Esophagus muscularis mucosa (tissue), 4 donors: ENCODE measurements at places on chromosomes 3 and 15.

GRCh38 chr3:101155825-101156224 lies 162.6 kb upstream of the ABI3BP start:
- no peak overlapping the region for H3K4me3 ChIP-seq
- H3K27me3 ChIP-seq, result no peaks in the 10 kb centered on the region
- no peak overlapping the region for H3K27ac ChIP-seq
- H3K36me3 ChIP-seq, result no peaks in the 10 kb centered on the region
- H3K4me1 ChIP-seq, result peaks cover 17% of the 10 kb centered on the region
- no peak for DNase-seq

GRCh38 chr3:71521940-71522876 lies 61.3 kb downstream of the FOXP1 start:
- no peak for DNase-seq
- H3K27me3 ChIP-seq, result no peaks in the 10 kb centered on the region
- H3K27ac ChIP-seq, result no peak overlapping the region
- no peaks in the 10 kb centered on the region for H3K4me1 ChIP-seq
- no peak overlapping the region for H3K4me3 ChIP-seq

DNA sequence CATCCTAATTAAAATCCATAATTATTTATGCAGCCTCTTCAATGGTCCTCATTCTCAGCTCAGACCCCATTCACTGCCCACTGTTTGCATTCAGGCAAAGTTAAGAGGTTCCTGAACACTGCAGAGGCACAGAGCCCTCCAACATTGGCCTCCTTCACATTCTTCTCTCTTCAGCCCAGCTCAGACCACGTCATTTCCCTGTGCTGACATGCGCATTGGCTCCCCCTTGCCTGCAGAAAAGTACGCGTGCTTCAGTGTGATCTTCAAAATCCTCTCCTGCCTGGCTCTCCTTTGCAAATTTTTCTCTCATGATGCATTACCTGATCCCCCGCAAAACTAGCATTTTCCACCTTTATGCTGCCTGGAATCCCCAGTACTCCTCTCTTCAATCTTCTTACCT lies 552.3 kb downstream of the NTRK3 start:
- DNase-seq, result peak; percentile 19
- no peak overlapping the region for H3K4me3 ChIP-seq
- no peaks in the 10 kb centered on the region for H3K27me3 ChIP-seq
- H3K27ac ChIP-seq, result no peak overlapping the region
- no peaks in the 10 kb centered on the region for H3K36me3 ChIP-seq
- H3K4me1 ChIP-seq, result no peaks in the 10 kb centered on the region

DNA sequence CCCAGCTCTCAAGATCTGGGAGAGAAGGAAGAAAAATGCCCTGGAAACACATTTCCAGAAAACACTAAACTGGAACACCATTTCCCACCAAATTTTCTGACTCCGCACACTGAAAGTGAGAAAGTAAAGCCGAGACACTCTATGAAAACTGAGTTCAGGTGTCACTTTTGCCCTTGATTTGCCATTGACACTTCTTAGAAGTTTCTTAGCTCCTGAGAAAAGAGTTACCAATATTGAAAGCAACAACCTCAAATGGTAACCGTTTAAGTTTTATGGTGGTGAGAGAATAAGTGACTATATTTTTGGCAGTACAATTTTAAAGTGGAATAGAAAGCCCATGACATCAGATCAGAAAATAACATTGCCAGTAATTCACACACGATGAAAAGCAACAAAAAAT lies 39.0 kb downstream of the CD86 start:
- H3K27ac ChIP-seq, result no peak overlapping the region
- H3K27me3 ChIP-seq, result no peaks in the 10 kb centered on the region
- no peak overlapping the region for H3K4me3 ChIP-seq
- DNase-seq, result no peak
- H3K36me3 ChIP-seq, result no peaks in the 10 kb centered on the region
- H3K4me1 ChIP-seq, result no peaks in the 10 kb centered on the region

DNA sequence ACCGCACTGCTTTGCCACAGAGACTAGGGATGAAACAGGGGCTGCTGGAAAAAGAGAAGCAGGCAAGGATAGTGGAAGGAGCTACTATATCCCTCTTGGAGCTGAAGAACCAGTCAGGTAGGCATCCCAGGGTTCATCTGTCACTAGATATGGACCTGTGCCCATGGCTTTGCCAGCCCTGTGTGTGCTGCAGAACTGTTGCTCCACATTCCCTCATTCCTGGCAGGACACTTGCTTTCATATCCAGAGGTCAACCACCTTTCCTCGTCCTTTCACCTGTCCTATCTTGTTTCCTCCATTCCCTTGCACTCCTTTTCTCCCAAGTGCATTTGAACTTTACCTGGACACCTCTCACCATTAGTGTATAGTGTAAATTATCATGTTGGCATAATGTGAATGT lies 12.0 kb downstream of the SNRK start:
- H3K4me3 ChIP-seq, result no peak overlapping the region
- peaks cover 82% of the 10 kb centered on the region for H3K4me1 ChIP-seq
- no peak for DNase-seq
- peaks cover 3% of the 10 kb centered on the region for H3K36me3 ChIP-seq
- H3K27me3 ChIP-seq, result no peaks in the 10 kb centered on the region

GRCh38 chr3:67863869-67864268 lies 209.5 kb upstream of the SUCLG2 start:
- no peak for DNase-seq
- no peaks in the 10 kb centered on the region for H3K27me3 ChIP-seq
- H3K4me3 ChIP-seq, result no peak overlapping the region
- H3K27ac ChIP-seq, result no peak overlapping the region

- no peaks in the 10 kb centered on the region for H3K4me1 ChIP-seq
- H3K27me3 ChIP-seq, result no peaks in the 10 kb centered on the region
- no peaks in the 10 kb centered on the region for H3K36me3 ChIP-seq
- no peak overlapping the region for H3K27ac ChIP-seq
- H3K4me3 ChIP-seq, result no peak overlapping the region
These were observed 108.3 kb upstream of the UBE2E1 start for GRCh38 chr3:23697416-23697815.

GRCh38 chr15:70023064-70023768 lies 74.5 kb downstream of the TLE3 start:
- H3K27me3 ChIP-seq, result no peaks in the 10 kb centered on the region
- DNase-seq, result no peak
- peak overlapping the region; percentile 62 for H3K27ac ChIP-seq
- no peak overlapping the region for H3K4me3 ChIP-seq
- no peaks in the 10 kb centered on the region for H3K36me3 ChIP-seq
